ENCODE measurements at places on chromosomes 2 and 18. TPM values are rescaled to one million over a fixed set of nuclear protein-coding genes. Genes with fewer than 3 reads are reported as not detected.

Gene CFAP221
- total RNA-seq, result 2.0 TPM

DNA sequence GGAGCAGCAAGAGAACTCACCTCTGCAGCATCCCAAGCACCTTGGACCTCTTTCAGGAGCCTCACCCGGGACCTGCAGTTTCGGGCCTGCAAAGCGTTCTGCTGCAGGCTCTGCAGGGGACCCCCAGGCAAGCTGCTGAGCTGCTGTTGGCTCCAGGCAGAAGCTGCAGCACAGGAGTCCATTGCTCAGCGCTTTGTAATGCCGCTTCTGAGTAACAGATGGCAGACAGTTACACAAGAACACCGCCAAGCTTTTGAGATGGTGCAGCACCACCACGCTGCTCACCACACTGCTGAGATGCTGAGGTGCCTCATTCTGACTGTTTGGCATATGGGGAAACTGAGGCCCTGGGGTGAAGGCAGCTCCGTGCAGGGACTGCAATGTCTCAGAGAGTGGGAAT, 1.9 kb upstream of the GALNT14 start:
- no peak for DNase-seq

GRCh38 chr2:168231609-168232241, 15.7 kb downstream of the STK39 start:
- peak; percentile 66 for DNase-seq

GRCh38 chr18:45686891-45687611, 36.9 kb upstream of the SLC14A1 start:
- DNase-seq, result no peak

Gene ARHGAP28
- total RNA-seq, result 1.8 TPM

DNA sequence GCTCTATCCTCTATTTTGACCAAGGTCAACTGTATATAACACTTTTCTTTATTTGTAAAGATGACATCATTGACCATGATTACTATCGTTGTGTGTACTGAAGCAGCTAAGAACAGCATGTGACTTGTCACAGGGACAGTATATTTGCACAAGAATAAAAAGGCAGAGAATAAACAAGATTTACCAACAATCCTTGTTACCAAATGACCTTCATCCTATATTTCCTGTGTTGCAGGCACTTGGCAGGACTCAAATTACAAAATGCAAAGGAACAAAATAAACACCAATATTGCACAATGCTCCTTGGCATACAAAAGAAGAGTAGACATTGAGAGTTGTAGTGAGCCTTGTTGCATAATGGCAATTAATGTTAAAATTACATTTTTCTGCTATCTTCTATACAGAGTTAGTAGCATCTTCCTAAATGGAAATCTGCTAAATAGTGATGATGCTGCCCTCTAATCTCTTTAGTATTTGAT, 61.8 kb downstream of the RFTN2 start:
- DNase-seq, result no peak

Gene TNFAIP6
- 1.7 TPM for total RNA-seq

Data from heart left ventricle (tissue), 16 donors.